ENCODE measurements at places on chromosomes 6 and 20. TPM values are rescaled to one million over a fixed set of nuclear protein-coding genes. Genes with fewer than 3 reads are reported as not detected.

The SYCP2L gene
- total RNA-seq, result 1.00 TPM

The CCN2 gene
- 147 TPM for total RNA-seq

The MUC22 gene
- total RNA-seq, result 0.03 TPM

The FAM217B gene
- total RNA-seq, result 14.7 TPM

The OR2J3 gene
- not detected for total RNA-seq

The PRR18 gene
- total RNA-seq, result 0.77 TPM

- no peaks in the 10 kb centered on the region for H3K4me1 ChIP-seq
- no peaks in the 10 kb centered on the region for H3K36me3 ChIP-seq
- DNase-seq, result no peak
- H3K27me3 ChIP-seq, result no peaks in the 10 kb centered on the region
Observed at GRCh38 chr20:52251827-52252226, 60.2 kb upstream of the ZFP64 start.

- no peak overlapping the region for H3K4me3 ChIP-seq
- no peak overlapping the region for H3K27ac ChIP-seq
- H3K36me3 ChIP-seq, result no peaks in the 10 kb centered on the region
- H3K27me3 ChIP-seq, result no peaks in the 10 kb centered on the region
Observed at GRCh38 chr20:24334830-24335229, 134.6 kb upstream of the SYNDIG1 start.

DNA sequence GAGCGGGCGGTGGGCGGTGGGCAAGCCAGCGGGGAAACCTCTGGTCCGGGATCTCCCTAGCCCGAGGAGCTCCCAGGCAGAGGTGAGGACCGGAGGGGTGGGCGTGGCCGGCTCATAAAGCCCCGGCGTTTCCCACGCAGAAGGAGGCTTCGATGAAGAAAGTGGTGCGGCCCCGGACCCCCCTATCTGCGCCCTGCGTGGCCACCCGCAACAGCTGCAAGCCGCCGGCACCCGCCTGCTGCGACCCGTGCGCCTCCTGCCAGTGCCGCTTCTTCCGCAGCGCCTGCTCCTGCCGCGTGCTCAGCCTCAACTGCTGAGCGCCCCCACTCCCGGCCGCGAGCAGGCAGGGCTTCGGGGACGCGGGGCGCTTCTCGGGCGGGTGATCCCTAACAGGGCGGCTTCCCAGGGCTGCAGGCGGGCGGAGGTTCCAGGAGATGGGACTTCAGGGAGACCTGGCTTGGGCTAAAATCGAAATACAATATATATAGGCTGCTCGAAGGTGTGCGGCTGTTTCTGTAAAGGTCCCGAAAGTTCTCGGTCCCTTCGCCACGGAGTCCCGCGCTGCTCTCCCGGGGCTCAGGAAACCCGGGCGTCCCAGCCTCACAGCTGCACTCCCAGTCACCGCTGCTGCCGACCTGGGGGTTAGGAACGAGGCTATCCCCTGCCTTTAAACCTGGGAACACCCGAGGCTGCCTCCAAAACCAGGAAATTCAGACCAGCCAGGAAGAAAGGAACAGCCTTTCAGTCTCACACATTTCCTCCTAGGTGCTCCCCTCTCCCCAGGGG is 27.8 kb downstream of the ASIP start:
- peak overlapping the region; percentile 21 for H3K4me3 ChIP-seq
- H3K27me3 ChIP-seq, result no peaks in the 10 kb centered on the region
- DNase-seq, result peak; percentile 59
- no peaks in the 10 kb centered on the region for H3K36me3 ChIP-seq
- no peak overlapping the region for H3K27ac ChIP-seq

GRCh38 chr20:43052532-43052931 is 137.2 kb downstream of the PTPRT start:
- H3K27me3 ChIP-seq, result no peaks in the 10 kb centered on the region
- no peak overlapping the region for H3K4me3 ChIP-seq
- H3K36me3 ChIP-seq, result no peaks in the 10 kb centered on the region

GRCh38 chr20:45470937-45471336 is 1.4 kb downstream of the WFDC2 start:
- H3K4me3 ChIP-seq, result peak overlapping the region; percentile 47
- H3K27ac ChIP-seq, result peak overlapping the region; percentile 81
- no peaks in the 10 kb centered on the region for H3K36me3 ChIP-seq

GRCh38 chr6:1686117-1687098 is 76.7 kb downstream of the FOXC1 start:
- no peak overlapping the region for H3K4me3 ChIP-seq
- no peaks in the 10 kb centered on the region for H3K27me3 ChIP-seq
- no peaks in the 10 kb centered on the region for H3K4me1 ChIP-seq

- H3K27me3 ChIP-seq, result no peaks in the 10 kb centered on the region
- no peak overlapping the region for H3K27ac ChIP-seq
- no peaks in the 10 kb centered on the region for H3K4me1 ChIP-seq
- DNase-seq, result no peak
- H3K4me3 ChIP-seq, result no peak overlapping the region
Observed at GRCh38 chr6:139944976-139945375, 570.5 kb upstream of the CITED2 start.

DNA sequence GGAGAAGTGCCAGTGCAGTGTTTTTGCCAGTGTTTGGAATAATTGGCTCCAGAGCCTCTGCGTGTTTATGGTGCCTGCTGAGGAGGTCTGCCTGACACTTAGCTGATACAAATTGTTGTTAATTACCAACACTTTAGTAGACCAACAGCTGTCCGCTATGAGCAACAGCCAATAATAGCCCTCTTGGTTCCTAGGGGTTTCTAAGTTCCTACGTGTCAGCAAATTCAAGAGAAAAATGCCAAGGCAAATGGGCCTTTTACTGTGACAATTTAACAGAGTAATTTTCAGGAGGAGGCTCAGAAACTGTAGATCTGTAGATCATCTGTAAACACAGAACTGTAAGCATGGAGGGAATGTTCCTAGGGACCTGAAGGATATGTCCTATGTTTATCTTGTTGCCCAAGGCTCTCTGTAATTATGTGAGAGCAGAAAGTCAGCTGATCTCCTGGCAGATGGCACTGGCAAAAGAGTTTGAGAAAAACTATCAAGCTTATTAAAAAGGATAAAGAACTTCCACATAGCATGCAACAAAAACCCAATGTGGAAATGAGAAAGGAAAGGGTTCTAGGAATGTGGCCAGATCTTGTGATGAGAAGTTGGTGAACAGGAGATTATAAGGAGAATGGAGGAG is 157.7 kb downstream of the GJA1 start:
- peak overlapping the region; percentile 0 for H3K27ac ChIP-seq
- DNase-seq, result no peak
- peaks cover 5% of the 10 kb centered on the region for H3K4me1 ChIP-seq

DNA sequence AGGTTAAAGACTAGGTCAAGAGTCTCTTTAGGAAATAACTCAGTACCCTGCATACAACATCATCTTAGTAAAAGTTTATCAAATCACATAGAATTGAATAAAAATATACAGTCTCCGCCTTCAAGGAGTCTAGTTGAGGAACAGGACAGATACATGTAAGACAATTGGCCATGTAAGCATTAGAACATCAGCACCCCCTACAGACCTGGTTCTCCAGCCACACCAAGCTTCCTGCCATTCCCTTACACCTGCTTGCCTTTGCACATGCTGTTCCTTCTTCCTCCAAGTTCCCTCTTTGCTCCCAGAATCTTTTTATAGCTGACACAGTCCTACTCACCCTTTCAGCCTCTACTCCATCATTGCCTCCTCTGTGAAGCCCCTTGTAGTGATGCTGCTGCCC is 187.8 kb upstream of the LRFN2 start:
- H3K27me3 ChIP-seq, result no peaks in the 10 kb centered on the region
- H3K27ac ChIP-seq, result no peak overlapping the region
- no peak overlapping the region for H3K4me3 ChIP-seq
- no peak for DNase-seq

GRCh38 chr6:156807028-156807427 is 29.9 kb downstream of the ARID1B start:
- H3K27ac ChIP-seq, result no peak overlapping the region
- no peak for DNase-seq
- H3K4me3 ChIP-seq, result no peak overlapping the region
- no peaks in the 10 kb centered on the region for H3K36me3 ChIP-seq

DNA sequence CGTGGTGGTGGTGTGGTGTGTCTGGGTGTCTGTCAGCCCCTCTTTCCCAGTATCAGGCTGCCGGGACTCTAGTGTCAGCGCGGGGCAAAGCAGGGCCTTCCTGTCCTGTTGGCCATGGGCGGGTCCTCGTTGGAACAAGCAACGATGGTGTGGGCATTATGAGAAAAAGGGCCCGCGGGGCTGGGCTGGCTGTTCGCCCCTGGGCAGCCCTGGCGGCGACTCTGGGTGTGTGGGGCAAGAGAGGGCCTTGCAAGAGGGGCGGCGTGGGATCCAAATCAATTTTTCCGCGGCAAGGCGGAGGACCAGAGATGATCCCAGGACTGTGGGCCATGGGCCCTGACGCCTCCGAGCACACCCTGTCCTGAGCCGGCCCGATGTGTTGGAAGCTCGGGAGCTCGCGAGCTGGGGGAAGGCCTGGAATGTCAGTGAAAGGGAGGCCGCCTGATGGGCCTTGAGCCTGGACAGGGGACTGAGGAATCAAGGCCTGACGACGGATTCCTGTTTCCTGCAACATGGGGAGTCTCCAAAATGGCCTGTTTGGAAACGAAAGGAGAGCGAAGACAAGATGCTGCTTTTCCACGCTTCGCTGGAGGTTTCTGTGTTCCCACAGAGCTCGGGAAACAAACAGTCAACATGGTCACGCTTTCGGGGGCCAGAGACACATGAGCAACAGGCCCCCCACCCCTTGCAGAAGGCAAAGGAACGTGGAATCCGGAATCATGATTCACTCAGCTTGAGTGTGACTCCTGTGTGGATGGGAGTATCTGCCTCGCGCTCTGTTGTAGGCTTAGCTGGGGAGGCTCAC is 364.7 kb upstream of the DEFB115 start:
- no peak overlapping the region for H3K4me3 ChIP-seq
- no peaks in the 10 kb centered on the region for H3K36me3 ChIP-seq
- no peak overlapping the region for H3K27ac ChIP-seq
- no peaks in the 10 kb centered on the region for H3K27me3 ChIP-seq
- DNase-seq, result no peak

DNA sequence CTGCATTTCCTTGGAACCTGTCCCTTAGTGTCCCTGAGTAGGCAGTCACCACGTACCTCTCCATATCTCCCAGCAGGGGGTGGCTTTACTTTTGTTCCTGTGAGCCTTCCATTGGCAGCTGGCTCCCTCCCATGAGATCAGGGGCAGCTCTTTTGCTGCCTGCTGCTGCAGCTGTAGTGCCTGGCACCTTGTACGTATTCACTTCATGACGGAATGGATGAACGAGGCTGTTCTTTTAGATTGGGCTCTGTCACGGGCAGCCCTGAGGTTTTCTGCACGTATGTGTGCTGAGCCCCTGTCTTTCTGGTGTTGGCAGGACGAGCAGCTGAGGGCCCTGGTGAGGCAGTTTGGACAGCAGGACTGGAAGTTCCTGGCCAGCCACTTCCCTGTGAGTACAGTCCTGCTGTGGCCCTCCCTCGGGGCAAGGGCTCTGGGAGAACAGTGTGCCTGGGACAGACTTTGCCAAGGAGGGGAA is 14.6 kb downstream of the MYBL2 start:
- no peaks in the 10 kb centered on the region for H3K36me3 ChIP-seq
- no peak overlapping the region for H3K27ac ChIP-seq
- no peaks in the 10 kb centered on the region for H3K27me3 ChIP-seq

DNA sequence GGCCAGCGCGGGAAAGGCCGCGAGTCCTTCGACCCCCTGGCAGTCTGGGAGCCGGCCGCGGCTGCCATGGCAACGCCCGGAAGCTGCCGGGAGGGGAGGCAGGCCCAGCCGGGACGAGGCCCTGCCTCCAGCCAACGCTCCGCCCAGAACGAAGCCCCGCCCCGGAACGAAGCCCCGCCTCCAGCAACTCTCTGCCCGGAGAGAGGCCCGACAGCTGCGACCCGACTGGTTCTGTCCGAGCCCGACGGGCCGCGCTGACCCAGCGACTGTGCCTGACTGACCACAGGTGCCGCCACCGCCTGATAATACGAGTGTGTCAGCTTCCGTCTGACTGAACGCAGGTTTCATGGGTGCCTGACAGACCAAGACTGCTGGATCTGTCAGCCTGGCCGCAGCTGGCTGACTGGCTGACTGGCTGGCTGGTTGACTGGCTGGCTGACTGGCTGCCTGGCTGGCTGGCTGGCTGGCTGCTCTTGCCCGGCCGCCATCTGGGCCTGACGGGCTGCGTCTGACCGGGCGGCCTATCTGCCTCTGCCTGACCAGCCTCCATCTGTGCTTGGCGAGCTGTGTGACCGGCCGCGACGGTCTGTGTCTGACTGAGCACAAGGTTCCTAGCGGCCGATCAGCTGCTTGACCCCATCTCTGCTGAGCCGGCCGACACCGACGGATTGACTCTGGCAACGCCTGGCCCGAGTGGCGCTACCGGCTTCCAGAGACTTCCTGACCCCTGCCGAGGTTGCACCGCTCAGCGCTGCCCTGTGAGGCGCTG is 89.7 kb upstream of the EPB41L1 start:
- H3K4me1 ChIP-seq, result peaks cover 7% of the 10 kb centered on the region
- H3K36me3 ChIP-seq, result no peaks in the 10 kb centered on the region
- DNase-seq, result peak; percentile 96
- peak overlapping the region; percentile 60 for H3K4me3 ChIP-seq
- peak overlapping the region; percentile 87 for H3K27ac ChIP-seq

DNA sequence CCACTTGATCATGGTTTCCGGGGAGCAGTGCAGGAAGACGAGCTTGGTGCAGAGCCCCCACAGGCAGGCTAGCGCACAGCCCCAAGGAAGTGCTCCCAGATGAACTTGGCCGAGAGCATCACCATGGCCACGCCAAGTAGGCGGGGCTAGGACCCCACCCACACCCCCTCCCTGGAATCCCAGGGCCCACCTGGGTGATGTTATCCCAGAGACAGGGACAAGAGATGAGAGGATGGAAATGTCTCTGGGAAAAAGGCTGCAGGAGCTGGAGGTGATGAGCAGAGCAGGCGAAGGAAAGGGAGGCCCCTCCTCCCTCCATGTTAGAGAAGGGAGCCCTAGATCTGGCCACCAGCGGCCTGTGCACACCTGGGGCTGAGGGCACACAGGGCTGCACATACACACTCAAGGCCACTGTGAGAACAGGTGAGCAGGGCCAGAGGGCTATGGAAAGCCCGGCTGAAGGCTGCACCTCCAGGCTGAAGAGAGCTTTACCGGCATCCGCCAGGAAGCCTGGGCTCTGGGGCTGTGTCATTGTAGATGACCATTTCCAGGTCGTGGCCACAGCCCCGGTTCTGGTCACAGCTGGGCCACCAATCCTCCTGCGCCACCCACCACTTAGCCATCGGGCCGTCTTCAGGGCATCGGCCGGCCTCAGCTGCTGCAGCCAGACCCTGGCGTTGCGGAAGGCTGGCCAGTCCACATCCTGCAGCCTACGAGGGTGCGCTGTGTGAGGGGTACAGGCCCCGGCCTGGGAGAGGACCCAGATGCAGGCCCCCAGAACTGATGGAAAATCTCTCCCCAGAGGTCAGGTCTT is 24.9 kb downstream of the NPEPL1 start:
- no peaks in the 10 kb centered on the region for H3K4me1 ChIP-seq
- no peaks in the 10 kb centered on the region for H3K27me3 ChIP-seq
- peak; percentile 2 for DNase-seq
- no peaks in the 10 kb centered on the region for H3K36me3 ChIP-seq
- no peak overlapping the region for H3K27ac ChIP-seq
- no peak overlapping the region for H3K4me3 ChIP-seq

- H3K4me1 ChIP-seq, result no peaks in the 10 kb centered on the region
- H3K27ac ChIP-seq, result no peak overlapping the region
- H3K4me3 ChIP-seq, result no peak overlapping the region
- H3K36me3 ChIP-seq, result no peaks in the 10 kb centered on the region
Observed at GRCh38 chr6:166453651-166454050, 70.9 kb upstream of the MPC1 start.

- DNase-seq, result no peak
- no peak overlapping the region for H3K27ac ChIP-seq
- peak overlapping the region; percentile 70 for H3K4me3 ChIP-seq
- H3K4me1 ChIP-seq, result peaks cover 7% of the 10 kb centered on the region
- H3K27me3 ChIP-seq, result no peaks in the 10 kb centered on the region
- no peaks in the 10 kb centered on the region for H3K36me3 ChIP-seq
Observed at GRCh38 chr20:63968928-63969760, 586 bp downstream of the ZNF512B start.

Data from hepatocyte (in vitro differentiated cells).